ENCODE measurements at places on chromosomes 4 and X.

DNA sequence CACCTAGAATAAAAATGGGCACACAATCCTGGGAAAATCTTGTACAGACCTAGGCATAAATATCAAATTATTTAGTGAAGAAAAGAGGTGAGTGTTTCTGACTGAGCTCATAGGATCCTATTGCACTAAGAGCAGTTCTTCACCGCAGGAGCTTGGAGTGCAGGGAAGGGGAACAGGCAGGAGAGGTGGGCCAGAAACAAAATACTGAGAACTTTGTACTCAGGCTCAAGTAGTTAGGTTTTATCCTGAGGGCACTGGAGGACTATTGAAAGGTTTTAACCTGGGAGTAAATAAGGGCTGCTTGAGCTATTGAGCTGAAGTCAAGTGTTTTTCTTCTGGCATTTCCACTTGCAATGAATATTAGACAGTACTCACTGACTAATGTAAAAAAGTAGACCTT lies 12.2 kb downstream of the EPHA5 start:
- DNase-seq, result no peak

GRCh38 chr4:53193111-53193510 lies 172.8 kb downstream of the SCFD2 start:
- no peak for DNase-seq

- no peak for DNase-seq
Measured at GRCh38 chr4:70452946-70453345, 19.1 kb upstream of the MUC7 start.

DNA sequence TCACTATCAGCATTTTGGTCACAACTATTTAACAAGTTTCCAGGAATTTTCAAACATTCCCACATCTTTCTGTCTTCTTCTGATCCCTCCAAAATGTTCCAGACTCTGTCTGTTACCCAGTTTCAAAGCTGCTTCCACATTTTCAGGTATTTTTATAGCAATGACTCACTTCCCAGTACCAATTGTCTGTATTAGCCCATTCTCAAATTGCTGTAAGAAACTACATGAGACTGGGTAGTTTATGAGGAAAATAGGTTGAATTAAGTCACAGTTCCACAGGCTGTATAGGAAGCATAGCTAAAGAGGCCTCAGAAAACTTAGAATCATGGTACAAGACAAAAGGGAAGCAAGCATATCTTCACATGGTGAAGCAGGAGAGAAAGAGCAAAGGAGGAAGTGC lies 475.0 kb upstream of the PCDH7 start:
- no peak for DNase-seq

DNA sequence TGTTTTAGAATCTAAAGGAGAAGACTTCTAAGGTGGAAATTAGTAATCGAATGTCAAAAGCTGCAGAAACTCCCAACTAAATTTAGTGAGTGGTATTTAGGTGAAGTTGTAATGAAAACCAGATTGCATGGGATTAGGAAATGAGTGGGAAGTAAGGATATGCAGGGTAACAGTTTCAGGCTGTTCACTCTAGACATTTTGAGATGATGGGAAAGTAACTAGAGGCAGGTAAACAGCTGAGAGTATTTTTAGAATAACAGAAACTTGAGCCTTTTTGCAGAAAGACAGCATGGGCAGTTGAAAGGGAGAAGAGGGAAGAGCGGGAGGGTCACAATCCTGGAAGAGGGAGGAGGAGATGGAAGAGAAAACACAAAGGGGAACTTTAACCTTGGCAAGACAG lies 12.7 kb downstream of the SPRY1 start:
- no peak for DNase-seq

DNA sequence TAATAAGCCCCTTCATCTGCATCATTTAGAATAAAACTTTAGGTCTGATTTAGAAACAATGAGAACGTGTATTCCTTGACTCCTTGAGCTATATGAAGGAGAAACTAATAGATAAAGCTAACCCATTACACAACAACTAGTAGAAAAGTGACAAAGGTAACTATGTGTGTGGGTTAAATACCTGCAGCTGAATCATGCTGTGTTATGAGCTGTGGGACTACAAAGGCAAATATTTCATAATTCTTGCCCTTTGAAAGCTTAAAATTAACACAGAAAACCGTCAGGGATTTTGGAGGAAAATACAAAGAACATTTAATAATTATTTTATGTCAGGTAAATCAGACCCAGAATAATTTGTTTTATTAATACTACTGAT lies 898 bp upstream of the NDP start:
- DNase-seq, result no peak

DNA sequence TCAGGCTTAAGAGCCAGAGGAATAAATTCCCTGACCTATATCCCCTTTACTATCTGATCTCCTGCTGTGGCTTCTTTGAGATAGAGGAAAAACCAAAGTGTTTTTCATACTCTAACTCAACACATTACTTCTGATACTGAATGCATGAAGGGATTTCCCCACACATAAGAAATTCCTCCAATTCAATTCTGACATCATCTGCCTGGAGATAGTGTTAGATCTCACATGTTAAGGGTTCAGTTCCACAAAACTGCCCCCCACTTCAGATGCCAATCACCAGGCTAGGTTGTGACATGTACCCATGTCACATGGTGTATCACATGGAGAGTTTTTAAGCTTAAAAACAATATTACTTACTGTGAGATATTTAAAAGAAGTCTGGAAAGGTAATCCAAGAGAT lies 46.8 kb downstream of the GSTCD start:
- DNase-seq, result no peak

DNA sequence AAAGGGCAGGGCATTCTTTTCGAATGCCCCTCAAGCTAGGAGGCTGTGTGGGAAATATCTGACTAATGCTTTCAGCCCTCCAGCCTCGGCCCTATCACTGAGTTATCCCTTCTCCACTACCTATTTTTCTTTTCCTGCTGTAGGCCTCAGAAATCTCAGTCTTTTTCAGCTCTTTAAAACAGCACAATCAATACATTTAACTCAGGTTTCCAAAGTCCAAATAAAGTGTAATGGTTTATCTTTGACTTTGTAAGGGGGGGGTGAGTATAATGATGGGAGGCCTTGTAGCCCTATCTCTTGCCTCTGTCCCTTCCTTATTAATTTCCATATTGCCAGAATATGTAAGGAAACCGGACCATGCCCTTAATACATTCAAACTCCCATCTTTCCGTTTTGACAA lies 1.6 kb upstream of the WNK3 start:
- DNase-seq, result no peak

DNA sequence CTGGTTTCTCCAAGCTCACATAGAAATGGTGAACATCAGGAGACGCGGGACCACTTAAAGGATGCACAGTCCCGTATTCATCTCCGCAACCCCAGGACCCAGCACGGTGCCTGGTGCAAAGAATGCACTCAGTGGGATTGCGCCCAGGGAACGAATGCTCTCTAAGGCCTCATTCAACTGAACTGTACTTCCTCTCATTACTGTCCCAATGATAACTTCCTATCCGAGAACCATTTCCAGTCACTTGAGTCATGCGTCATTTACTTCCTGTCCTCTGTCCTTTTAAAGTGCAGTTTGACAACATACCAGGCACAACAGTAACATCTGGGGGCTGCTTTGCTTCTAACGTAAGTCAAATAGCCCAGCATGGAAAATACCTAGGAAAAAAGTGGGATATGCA lies 75.7 kb downstream of the RBM47 start:
- peak; percentile 14 for DNase-seq

DNA sequence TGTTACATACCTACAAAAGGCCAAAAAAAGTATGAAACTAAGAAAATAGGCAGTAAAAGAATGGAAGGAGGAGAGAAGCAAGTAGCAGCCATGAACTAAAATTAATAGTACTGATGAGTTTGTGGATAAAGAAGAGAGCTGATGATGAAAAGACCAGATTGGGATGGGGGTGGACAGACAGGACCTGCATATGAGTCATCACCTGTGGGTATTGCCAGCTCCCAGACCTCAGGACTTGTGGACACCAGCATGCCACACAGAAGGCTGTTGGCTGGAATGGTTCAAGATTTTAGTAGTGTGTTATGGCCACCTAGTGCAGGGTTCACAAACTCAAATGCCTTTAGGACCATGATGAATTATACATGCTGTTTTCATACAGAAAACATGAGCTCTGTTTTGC lies 58.9 kb downstream of the ARX start:
- no peak for DNase-seq

DNA sequence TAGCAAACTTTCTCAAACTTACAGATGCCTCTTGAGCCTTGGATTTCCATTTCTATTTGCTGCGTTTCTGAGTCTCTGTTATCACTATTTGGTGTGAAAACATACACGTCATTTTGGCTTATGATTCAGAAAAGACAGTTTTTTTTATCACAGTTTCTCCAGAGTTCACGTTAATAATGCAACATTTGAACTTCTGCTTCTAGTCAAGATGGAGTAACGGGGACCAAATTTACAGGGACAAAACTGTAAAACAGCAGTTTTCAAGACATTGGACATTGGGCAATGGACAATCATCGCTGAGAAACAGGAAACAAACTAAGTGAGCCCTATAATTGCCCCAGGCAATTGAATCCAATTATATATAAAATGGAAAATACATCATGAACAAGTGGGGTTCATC lies 36.2 kb upstream of the TASL start:
- no peak for DNase-seq

DNA sequence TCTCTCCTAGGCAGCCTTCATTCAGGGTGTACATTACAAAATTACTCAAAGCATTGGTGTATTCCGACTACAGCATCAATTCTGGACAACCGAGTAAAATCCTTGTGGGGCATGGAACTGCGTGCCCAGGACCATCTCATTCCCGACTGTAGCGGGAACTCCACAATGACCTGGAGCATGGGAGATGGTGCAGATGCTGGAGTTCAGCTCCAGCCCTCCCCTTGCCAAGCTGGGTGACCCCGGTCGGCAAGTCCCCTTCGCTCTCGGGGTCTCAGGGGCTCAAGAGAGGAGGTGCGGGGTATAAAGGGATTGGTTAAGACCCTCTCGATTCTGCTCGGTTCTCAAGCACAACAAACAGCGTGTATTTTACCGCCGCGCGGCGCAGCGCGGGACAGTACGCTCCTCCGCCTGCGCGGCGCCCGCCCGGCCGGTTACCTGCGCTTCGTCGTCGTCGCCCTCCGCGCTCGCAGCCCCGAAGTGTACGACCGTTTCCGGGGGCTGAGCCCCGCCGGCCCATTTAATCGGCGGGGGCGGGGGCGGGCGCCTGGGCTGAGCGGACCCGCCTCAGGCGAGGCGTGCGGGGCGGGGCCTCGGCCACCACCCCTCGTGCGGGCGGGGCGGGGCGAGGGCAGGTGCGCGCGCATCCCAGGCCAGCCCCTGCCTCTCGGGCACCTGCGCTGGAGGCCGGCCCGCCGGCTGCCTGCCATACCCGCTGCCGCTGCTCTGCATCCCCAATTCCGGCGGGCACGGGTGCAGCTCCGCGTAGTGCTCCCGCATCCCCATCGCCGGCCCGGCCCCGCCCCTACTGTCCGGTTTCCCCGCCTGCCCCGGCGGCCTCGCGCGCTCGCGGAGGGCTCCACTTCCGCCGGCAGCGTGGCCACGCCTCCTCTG lies at the start of gene G6PD:
TSS of gene G6PD (minus strand) at position 493 of the 891 bp plus-strand sequence. CDS start 691 bp downstream, outside the sequence.
- no peak for DNase-seq

DNA sequence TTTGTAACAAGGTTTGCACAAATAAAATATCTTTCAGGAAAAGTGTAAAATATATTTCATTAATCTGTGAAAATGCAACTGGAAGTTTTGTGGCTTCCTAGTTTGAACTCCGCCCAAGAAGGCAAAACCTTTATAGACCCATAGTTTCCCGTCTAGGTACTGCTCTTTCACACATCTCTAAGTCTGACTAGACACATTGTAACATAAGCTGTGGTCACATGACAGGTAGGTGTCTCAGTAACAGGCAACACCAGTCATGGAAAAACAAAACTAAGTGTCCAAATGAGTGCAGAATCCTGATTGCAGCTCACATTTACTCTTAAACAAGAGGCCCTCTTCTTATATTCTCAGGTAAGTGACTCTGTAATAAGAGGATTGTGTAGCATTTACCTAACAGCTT lies 55.6 kb downstream of the SNCA start:
- no peak for DNase-seq

DNA sequence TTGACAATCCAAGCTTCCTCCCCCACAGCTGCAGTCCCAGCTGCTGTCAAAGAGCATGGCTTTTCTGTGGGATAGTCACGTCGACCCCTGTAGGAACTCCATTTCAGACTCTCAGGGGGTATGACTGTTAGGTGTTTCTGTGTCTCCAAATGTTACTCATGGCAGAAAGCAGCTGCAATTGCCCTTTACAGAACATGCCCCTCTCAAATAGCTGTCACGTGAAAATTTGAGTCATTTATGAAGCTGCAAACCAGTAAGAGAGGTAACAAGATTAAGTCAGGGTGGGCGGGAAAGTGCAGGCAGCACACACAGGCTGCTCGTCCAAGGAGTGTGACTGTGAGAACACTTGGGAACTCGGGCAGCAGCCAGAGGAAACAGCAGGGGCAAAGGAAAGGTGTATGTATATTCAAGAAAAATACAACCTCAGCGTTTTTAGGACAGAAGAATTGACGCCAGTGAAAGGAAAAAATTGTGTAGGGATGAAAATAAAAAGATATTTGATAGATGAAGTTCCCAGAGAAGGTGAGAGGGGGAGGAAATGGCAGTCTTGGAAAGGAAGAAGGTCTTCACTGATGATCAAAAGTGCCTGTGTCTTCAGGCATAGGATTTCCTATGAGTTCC lies 66.5 kb upstream of the TMEM184C start:
- DNase-seq, result no peak
